ENCODE measurements at places on chromosomes 1 and 21.
A peak's percentile ranks its signal among the peaks of the same experiment; 100 is the strongest.

- DNase-seq, result no peak
Observed at GRCh38 chr1:30807318-30808066, 49.9 kb upstream of the LAPTM5 start.

DNA sequence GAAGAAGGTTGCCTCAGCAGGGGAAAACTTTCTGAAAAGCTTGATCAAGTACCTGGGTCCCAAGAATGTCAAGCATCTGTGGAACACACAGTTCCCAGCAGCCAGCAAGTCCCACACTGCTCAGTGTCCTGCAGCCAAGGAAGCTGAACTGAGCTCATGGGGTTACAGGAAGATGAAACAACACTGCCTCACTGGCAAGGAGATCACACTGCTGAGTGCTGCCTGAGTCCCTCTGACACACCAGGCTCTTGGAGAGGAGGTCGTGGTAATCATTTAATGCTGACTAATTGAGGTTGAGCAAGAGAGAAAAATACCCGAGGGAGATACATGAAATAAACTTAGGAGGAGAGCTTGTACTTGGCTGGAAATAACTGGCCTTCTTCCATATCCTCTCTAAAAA lies 75.2 kb downstream of the MPZL1 start:
- DNase-seq, result no peak

- no peak for DNase-seq
Observed at GRCh38 chr1:100523038-100523652, 14.8 kb upstream of the GPR88 start.

- DNase-seq, result no peak
Observed at GRCh38 chr1:195591917-195592672, 1016.1 kb downstream of the KCNT2 start.

- DNase-seq, result no peak
Observed at GRCh38 chr1:68128157-68128556, 77.7 kb upstream of the DIRAS3 start.

DNA sequence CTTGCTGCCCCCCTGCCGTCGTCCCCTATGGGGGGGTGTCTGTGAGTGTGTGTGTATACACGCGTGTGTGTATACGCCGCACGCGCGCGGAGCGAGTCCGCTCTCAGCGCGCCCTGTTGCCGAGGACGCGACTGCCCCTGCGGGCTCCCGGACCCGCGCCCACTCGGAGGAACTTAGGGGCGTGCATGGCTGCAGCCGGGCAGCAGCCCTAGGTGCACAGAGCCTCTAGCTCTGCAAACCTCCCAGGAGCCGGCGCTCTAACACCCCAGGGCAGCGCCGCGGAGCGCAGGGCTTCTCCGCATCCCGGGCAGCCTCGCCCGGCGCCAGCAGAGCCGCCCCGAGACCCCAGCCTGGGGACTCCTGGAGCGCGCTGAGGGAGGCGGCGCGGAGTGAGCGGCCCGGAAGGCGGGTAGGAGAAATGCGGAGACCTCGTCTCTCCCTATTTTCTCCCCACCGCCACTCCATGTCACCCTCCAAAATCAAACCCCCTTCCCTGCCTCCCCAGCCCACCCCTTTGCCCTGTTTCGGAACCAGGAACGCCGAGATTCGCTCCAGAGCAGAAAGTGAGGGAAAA lies 574 bp downstream of the ITPKB start:
- DNase-seq, result no peak

GRCh38 chr1:248589334-248589733 lies 8.2 kb downstream of the OR2T10 start:
- DNase-seq, result no peak

- DNase-seq, result no peak
Observed at GRCh38 chr1:26282401-26282918, 2.6 kb downstream of the SH3BGRL3 start.

- DNase-seq, result no peak
Observed at GRCh38 chr1:27316860-27317259, 5.1 kb upstream of the TMEM222 start.

DNA sequence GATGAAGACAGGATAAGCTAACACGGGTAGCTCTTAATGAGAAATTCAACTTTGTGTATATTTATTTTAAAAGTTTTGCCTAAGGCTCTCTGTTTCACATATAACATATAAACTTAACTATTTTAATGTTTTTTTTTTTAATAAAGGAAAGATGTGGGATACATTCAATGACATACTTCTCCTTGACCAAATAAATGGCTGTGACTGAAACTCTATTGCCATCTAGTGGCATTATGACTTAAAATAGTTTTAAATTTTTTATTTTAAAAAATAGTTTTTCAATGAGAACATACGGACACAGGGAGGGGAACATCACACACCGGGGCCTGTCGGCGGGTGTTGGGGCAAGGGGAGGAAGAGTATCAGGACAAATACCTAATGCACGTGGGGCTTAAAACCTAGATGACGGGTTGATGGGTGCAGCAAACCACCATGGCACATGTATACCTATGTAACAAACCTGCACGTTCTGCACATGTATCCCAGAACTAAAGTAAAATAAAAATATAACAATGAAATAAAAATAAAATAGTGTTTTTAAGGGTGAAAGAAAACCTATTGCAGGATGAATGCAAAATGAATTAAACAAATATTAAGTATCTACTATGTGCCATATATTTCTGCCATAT lies 83.4 kb downstream of the LYST start:
- no peak for DNase-seq

DNA sequence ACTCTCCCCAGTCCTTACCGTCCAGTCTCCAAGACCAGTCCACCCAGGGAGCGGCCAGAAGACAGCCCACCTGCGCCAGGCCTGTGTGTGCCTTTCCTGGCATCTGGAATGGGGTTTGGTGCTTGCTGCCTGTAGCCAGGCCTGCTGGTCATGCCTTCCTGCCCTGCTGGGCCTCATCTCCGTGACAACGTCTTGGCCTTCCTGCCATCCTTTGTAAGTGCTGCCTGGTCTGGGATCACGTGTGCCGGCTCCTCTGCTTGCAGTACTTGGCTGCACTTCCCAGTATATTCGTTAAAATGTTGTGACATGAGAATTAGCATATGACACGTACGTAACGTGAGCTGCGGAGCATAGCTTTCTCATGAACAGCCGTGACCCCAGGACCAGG lies 145.3 kb upstream of the COL6A1 start:
- peak; percentile 42 for DNase-seq

- no peak for DNase-seq
Observed at GRCh38 chr21:14987370-14988170, 77.2 kb downstream of the NRIP1 start.

GRCh38 chr1:207818971-207819451 lies 67.2 kb downstream of the CD46 start:
- peak; percentile 41 for DNase-seq

GRCh38 chr1:224300346-224300745 lies 29.6 kb downstream of the NVL start:
- no peak for DNase-seq

- DNase-seq, result no peak
Observed at GRCh38 chr1:156912310-156912709, 8.1 kb upstream of the LRRC71 start.

DNA sequence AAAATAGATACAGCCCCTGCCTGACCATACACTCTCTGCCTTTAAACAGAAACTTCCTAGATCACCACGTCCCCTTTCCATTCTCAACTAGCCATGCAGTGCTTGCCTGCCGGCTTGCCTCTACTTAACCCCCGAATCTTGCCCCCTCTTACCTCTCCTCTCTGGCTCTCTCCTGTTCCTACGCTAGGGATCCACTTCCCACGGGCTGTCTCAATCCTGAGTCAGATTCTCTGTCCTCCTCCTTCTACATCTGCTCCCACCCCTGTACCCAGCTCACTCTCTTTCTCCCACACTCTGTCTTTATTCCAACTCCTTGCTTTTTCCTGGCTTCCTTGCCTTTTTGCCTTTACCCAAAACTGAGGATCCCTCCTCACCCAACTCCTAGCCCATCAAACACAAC lies 29.3 kb downstream of the ATF3 start:
- no peak for DNase-seq

DNA sequence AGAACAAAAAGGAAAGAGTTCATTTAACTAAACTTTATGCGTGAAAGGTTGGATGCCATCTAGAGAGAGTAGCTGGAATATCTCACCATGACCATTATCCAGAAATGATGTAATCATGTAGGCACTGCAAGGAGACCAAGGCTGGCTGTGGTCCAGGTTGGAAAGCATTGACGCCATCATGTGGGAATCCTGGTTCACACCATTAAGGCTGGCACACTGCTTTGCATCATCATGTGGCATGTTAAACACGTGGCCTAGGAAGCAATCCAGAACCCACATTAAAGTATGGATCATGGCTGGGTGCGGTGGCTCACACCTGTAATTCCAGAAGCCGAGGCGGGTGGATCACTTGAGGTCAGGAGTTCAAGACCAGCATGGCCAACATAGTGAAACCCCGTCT lies 4.3 kb downstream of the ADAMTS1 start:
- no peak for DNase-seq

DNA sequence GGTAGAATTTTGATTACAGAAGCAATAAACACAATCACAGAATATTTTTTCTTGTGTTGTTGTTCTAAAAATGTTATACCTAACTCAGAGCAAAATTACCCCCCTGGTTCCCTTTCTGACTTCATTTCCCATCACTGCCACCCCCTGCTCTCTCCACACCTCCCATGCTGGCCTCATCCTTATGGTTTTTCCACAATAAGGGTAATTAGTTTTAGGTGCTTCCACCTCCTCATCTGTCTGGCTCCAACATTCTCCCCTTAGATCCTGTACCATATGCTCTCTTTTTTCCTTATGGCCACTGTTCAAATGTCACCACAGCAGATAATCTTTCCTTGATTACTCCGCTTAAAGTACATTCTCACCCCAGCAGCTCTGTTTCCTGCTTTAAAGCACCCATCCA lies 2208.6 kb downstream of the MRPL39 start:
- DNase-seq, result no peak

GRCh38 chr1:27391511-27392095 lies 819 bp upstream of the GPR3 start:
- DNase-seq, result no peak

DNA sequence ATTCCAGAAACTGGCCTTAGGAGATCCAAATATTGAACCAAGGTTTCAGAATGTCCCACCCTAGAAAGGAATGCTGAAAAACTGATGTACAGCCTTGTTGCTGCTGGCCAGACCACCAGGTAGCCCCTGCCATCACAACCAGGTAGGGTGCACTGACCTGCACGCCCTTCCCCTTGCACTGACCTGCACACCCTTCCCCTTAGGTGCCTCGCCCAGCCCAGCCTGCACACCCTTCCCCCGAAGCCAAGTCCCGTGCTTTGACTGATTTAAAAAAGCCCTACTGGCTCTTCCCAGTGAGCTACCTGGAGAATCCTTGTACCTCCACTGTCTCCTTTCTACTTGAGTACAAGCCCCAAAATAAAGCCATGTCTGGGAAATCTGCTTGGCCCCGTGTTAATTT lies 26.3 kb upstream of the C1orf198 start:
- no peak for DNase-seq

- DNase-seq, result peak; percentile 91
Observed at GRCh38 chr1:180926164-180926981, 13.7 kb downstream of the KIAA1614 start.

GRCh38 chr1:17101261-17101660 lies 18.0 kb downstream of the PADI2 start:
- DNase-seq, result no peak

DNA sequence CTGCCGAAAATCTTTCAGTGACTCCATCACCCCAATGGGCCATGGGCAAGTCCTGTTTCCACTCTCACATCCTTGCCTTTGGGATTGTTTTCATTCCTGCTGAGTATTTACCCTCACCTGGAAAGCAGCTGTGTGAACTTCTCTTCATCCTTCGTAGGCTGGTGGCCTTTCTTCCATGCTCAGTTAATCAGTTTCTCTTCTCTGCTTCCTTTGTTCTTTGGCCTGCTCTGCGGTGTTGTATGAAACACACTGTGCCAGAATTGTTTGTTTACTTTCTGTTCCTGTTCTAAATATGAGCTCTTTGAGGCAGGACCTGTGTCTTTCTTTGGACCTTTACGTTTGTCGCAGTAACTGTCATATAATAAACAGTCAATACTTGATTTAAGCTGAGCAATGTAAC lies 48.6 kb downstream of the ITSN1 start:
- DNase-seq, result no peak

DNA sequence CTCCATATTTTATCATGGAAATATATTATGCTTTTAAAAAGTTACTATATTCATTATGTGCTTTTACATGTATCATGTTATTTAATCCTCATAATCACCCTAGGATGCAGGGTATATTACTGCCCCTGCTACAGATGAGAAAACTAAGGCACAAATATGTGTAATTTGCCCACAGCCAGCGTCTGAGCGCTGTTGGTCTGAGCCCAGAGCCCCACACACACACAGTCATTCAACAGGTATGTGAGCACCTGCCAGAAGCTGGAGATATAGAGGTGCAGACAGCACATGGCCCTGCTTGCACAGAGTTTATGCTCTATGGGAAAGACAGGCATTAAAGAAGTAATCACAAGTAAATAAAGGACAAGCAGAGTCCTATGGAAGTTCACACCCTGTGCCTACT lies 49.8 kb upstream of the SEC16B start:
- DNase-seq, result no peak

DNA sequence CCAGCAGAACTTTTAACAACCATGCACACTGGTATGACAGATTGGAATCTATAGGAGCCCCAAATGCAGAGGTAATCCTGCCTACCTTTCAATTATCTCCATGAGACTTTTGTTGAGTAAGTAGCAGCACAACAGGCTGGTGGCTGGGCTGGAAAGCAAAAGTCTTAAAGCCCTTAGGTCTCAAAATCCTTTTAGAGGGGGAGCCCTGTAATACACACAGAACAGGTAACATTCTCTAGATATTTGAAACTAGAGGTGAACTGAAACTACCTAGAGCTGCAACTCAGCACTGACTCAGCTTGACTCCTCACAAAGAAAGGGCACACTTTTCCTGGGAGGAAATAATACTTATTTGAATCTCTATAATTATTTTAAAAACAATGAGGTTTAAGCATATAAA lies 71.5 kb downstream of the CLCA4 start:
- no peak for DNase-seq

- no peak for DNase-seq
Observed at GRCh38 chr1:109783436-109783835, 19.7 kb upstream of the EPS8L3 start.

DNA sequence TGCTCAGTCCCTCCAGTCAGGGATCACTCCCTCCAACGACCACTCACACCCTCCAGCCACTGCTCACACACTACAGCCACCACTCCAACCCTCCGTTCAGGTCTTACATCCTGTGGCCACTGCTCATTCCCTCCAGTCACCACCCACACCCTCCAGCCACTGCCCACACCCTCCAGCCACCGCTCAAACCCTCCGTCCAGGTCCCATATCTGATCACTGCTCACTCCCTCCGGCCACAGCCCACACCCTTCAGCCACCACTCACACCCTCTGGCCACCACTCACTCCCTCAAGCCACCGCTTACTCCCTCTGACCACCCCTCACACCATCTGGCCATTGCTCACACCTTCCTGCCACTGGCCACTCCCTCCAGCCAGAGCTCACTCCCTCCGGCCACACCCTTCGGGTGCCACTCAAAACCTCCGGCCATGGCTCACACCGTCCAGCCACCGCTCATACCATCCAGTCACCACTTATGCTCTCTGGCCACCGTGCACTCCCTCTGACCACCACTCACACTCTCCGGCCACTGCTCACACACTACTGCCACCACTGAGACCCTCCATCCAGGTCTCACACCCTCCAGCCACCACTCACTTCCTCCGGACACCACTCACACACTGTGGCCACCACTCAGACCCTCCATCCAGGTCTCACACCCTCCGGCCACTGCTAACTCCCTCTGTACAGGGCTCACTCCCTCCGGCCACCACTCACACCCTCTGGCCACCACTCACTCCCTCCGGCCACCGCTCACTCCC lies 4.7 kb upstream of the TFF1 start:
- DNase-seq, result no peak

- no peak for DNase-seq
Observed at GRCh38 chr1:150567341-150567716, 12.1 kb downstream of the MCL1 start.
